ENCODE measurements at places on chromosomes 4 and X.

GRCh38 chrX:69618803-69619202 lies 2.9 kb downstream of the EDA start:
- no peak for DNase-seq

DNA sequence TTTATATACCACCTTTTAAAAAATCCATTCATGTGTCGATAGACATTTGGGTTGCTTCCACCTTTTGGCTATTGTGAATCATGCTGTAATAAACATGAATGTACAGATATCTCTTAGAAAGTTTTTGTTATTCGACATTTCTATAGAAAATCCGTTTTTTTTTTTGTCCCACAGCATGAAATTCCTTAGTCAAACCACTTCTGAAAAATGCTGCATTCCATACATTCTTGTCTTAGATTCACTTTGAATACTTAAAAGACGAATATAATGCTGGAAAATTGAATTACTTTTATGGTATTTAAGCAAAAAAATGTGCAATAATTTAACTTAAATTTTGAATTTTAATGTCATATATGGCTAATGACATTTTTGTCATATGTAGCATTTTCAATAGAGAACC lies 1345.5 kb downstream of the TECRL start:
- DNase-seq: no peak

DNA sequence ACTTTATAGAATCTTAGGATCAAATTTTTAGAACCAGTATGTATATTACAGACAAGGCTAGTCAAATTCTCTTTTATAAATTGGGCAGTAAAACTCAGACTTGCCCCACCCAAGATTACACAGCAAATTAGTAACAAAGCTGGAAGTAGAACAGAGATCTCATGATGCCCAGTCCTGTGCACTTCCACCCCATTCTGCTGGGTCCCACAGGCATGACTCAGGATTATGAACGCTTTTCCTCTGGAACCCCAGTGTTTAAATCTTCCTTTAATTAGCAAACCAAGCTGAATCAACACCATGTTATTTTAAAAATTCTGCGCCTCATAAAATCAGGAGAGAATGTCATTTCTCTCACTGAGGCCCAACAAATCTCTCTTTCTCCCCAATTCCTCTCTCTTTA lies 1.5 kb upstream of the IL13RA2 start:
- DNase-seq: no peak

- no peak for DNase-seq
Observed at GRCh38 chr4:52976523-52977230, 114.6 kb downstream of the RASL11B start.
